ENCODE measurements at places on chromosomes 1 and 21.

- no peak for DNase-seq
Measured at GRCh38 chr1:158155673-158156072, 25.0 kb upstream of the CD1D start.

DNA sequence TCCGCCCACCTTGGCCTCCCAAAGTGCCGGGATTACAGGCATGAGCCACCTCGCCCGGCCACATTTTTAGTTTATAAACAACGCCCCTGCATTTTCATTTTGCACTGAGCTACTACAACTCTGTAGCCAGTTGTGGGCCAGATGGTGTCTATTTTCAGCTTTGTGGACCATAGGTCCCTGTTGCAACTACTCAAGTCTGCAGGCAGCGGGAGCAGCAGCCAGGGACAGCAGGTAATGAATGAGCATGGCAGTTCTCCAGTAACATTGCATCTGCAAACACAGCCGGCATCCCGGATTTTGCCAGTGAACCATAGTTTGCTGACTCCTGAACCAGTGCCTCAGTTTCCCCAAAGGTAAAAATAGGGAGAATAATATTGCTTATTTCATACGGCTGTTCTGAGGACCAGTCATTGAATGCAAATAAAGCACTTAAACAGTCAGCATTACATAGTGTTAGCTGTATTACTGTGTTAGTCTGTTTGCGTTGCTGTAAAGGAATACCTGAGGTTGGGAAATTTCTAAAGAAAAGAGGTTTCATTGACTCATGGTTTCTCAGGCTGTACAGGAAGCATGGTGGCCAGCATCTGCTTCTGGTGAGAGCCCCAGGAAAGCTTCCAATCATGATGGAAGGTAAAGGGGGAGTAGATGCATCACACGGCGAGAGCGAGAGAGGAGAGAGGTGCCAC is 65.5 kb upstream of the SLC45A1 start:
- DNase-seq = no peak

DNA sequence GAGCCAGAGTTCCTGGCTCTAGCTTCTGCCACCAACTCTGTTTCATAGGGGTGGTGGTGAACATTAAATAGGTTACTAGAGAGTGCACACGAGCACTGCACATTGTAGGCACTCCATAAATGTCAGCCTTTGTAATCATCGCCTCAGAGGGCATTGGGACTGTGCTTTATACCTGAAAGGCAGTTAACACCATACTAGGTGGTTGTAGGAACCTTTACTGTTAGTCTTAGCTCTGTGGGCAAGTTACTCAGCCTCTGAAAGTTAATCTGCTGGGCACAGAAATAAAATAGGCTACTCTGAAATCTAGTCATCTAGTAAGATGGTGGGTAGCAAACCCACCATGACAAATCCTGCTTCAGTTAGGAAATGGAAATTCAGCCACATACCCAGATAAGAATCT is 37.6 kb downstream of the ARID1A start:
- DNase-seq = no peak

DNA sequence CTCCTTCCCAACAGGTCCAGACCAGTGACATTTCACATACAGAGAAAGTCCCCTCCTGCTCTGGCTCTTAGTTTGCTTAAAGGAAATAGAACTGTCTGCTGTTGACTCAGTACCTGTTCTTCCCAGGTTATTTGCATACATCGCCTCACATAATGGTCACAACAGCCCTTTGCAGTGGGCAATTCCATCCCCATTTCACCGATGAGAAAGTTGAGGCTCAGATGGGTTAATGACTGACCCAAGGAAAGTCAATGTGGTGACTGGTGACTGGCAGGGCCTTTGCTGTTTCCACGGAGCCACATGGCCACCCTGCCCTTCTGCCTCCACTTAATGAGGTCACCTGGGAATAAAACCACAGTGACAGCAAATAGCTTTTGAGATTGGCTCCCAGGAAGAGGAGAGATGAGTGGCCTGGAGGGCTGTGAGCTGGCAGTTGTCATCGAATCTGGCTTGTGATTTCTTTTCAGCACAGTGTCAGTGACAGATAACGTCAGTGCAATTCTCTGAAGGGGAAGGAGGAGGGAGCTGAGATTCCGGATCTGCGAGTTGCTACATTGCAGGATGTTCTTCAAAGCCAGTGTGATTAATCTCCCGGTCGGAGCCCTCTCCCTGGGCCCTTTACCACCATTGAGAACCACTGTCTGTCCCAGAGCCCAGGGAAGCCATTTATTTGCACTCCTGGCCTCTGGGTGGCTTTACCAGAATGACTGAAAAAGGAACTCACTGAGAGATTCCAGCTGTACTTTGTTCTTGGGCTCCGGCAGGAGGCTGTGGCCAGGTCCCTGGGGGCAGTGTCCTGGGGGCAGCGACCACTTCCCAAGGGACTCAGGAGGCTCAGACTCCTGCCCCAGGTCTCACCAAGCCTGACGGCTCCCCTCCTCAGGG is 117.2 kb downstream of the CNIH3 start:
- DNase-seq = no peak

DNA sequence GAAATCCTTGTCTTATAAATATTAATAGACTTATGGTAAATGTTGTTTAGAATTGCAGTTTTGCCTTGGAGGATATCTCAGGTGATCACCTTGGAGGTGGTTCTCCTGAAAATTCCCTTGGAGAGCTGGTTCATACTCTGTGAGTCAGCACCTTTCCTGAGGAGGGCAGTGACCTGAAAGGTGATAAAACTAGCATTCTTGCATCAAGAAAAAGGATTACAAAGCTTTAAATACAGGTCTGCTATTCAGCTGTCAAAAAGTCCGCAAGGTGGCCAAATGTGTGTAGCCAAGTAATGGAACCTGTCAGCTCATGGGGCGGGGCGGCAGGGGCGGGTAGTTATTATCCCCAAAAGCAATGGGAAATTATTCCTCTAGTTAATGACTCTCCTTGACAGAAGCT is 52.8 kb upstream of the EDARADD start:
- no peak for DNase-seq

- no peak for DNase-seq
Measured at GRCh38 chr1:21175324-21175669, 1.4 kb downstream of the EIF4G3 start.

DNA sequence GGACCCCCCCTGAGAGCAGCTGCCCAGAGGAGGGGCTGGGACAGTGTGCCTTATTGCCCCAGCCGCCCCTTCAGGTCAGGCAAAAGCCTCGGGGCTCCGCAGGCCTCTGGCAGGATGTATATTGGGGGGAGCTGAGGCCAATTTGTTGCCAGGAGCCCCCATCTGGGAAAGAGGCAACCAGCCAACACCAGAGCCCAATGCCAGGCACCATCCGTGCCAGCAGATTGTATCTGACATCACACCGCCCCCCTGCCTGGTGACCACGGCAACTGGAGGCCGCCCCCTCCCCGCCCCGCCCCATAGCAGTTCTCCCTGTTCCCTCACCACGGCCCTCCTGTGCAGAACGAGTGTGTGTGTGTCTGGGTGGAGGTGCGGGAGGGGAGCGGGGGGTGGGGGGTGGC is 3.6 kb upstream of the PLEKHG5 start:
- DNase-seq = no peak

- DNase-seq = no peak
Measured at GRCh38 chr1:214571281-214571680, 19.9 kb upstream of the PTPN14 start.

- DNase-seq = no peak
Measured at GRCh38 chr21:17915976-17916375, 96.8 kb upstream of the C21orf91 start.

- DNase-seq = no peak
Measured at GRCh38 chr1:214514032-214514818, 37.2 kb downstream of the PTPN14 start.

- DNase-seq = no peak
Measured at GRCh38 chr21:46083791-46084561, 13.9 kb upstream of the COL6A2 start.

DNA sequence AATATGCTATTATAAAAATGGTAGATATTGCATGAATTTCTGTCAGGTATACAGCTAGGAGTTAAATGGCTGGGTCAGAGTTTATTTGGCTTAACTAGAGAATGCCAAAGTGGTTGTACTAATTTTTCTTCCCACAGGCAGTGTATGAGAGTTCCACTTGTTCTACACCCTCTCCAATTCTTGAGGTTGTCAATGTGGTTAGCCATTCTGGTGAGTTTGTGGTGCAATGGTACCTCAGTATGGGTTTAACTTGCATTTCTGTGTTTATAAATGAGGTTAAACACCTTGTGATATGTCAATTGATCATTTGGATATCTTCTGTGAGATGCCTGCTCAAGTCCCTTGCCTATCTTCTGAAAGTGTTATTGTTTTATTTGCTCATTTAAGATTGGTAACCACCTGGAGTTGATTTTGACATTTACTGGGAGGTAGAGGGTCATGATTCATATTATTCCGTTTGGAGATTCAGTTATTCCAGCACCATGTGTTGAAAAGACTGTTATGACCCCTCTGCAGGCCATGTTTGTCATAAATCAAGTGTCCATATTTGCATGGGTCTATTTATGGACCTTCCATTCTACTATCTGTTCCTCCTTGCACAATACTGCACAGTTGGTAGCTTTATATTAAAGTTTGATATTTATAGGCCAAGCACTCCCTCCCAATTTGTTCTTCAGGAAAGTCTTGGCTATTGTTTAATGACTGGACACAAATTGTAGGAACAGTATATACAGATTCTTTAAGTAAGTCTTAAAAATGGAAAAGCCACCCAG is 5.8 kb downstream of the FALEC start:
- no peak for DNase-seq

DNA sequence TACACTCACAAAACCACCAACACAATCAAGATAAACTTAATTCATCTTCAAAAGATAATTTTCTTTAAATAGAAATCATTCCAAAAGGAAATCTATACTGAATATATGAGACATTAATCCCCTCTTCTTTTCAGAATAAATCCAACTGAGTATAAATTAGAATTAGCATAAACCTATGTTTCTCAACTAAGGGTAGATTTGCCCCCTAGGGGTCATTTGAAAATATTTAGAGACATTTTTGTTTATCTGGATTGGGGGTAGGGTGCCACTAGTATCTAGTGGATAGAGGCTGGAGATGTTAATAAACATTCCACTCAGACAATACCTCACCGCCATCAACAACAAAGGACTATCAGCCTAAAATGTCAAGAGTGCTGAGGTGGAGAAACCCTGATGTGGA is 6.5 kb upstream of the TNFSF4 start:
- no peak for DNase-seq

DNA sequence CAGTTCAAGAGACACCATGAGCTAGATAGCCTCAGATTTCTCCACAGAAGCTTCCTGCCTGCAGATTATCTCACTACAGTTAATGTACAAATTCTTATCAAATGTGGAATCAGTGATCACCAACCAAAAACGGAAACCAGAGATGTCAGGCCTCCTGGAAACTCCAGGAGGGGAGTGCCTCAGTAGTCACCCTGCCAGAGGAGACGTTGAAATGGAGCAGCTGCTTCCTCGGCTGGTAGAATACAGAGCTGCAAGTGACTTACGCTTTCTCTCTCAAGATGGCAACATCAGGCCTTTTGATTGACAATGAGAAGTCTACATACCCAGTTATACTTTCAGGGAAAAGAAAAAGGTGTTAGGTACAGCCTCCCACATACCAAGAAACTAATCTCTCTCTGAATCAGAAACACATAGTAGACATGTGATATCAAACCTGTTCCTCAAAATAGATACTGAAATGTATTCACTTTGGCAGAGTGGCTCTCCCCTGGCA is 52.2 kb downstream of the ACP6 start:
- DNase-seq = no peak

- no peak for DNase-seq
Measured at GRCh38 chr1:31934706-31935629, 3.2 kb downstream of the PTP4A2 start.

DNA sequence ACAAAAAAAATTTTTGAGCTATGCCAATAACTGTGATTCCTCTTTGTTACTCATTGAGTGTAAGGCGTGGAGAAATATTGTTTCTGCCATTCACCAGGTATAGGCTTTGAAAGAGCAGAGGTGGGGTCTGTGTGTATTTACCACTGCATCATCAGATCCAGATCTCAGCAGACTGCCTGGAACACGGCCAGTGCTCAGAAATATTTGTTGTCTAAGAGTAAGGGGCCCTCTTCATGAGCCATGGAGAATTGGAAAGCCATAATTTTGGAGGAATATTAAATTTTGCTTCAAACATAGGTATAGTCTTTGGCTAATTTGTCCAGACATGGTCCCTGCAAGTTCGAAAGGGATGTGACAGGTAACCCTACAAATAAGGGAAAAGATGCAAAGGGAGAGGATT is 231.3 kb upstream of the IRF2BP2 start:
- no peak for DNase-seq

DNA sequence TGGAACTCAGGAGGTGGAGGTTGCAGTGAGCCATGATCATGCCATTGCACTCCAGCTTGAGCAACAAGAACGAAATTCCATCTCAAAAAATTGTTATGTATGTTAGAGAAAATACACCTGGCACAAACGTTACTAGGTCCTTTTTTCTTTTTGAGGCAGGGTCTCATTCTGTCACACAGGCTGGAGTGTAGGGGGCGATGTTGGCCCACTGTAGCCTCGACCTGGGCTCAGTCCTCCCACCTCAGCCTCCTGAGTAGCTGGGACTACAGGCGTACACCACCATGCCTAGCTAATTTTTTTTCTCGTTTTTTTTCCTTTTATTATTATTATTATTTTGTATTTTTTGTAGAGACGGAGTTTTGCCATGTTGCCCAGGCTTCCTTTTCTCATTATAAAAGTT is 4.4 kb downstream of the HAX1 start:
- DNase-seq = no peak

GRCh38 chr1:154609398-154610380 is 1.7 kb upstream of the ADAR start:
- peak; percentile 33 for DNase-seq

- no peak for DNase-seq
Measured at GRCh38 chr1:187203257-187203656, 374.5 kb downstream of the PLA2G4A start.

GRCh38 chr21:16377857-16378256 is 648.1 kb downstream of the USP25 start:
- DNase-seq = no peak

- DNase-seq = no peak
Measured at GRCh38 chr1:52159033-52159789, 17.3 kb downstream of the ZFYVE9 start.

DNA sequence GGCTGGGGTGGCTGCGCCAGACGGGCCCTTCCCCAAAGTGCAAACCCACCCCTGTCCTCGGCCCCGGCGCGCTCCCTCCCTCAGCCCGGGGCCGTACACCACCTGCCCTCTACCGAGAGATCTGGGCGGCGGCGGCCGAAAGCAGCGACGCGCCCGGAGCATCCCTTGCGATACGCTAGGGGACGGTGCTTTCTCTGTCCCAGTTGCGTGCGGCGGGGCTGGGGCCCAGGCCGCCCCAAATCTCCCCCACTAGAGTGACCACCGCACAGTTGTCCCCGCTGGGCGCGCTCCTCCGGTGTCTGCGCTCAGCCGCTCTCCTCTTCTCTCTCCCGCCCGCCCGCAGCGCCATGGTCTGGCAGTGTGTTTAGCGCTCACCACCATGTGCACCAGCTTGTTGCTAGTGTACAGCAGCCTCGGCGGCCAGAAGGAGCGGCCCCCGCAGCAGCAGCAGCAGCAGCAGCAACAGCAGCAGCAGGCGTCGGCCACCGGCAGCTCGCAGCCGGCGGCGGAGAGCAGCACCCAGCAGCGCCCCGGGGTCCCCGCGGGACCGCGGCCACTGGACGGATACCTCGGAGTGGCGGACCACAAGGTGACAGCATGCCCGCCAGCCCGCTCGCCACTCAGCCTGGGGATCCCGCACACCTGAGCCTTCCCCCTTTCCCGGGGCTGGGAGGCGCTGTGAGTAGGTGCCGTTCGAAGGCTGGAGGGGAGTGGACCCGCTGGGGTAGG is 1.0 kb downstream of the ST6GALNAC5 start:
- peak; percentile 81 for DNase-seq

All from iPS-NIHi11 (cell line).